Astrocyte of the spinal cord (primary cell): ENCODE measurements at places on chromosomes 3 and 15.

- no peak for DNase-seq
These were observed 22.2 kb downstream of the MED12L start for GRCh38 chr3:151107701-151108100.

- no peak for DNase-seq
These were observed 9.9 kb downstream of the RAMAC start for GRCh38 chr15:82995938-82996337.

- DNase-seq = no peak
These were observed 90.7 kb downstream of the HHLA2 start for GRCh38 chr3:108387063-108387462.

DNA sequence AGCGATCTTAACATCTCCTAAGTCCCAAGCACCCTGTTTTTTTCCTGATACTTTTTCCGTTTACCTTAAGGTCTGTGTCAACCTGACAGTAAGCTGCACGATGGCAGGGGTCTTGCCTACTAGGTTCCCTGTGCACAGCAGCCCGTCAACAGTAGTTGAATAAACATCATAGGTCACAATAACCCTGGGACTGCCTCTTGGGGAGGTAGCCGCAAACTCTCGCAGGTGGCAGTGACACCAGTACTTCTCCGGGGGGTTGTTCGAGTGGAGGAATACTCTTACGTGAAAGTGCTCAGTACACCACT lies 365 bp upstream of the PDCD6IP start:
- no peak for DNase-seq

DNA sequence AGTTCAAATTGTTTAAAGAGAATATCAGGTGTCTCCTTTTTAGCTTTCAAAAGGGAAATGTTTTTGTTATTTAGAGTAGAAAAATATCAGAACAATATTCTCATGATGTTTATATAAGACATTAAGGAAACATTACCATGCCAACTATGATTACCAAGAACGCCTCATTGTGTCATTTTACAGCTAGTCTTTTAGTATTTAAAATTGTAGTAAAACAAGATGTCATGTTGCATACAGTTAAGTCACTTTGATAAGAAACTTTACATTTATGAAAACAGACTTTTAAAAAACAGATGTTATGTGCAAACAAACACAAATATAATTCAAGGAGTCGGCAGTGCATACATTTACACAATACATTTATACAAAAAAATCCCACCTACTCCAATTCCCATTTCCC lies 4.4 kb downstream of the PLSCR4 start:
- no peak for DNase-seq

GRCh38 chr3:172542999-172543398 lies 19.8 kb upstream of the TNFSF10 start:
- no peak for DNase-seq

DNA sequence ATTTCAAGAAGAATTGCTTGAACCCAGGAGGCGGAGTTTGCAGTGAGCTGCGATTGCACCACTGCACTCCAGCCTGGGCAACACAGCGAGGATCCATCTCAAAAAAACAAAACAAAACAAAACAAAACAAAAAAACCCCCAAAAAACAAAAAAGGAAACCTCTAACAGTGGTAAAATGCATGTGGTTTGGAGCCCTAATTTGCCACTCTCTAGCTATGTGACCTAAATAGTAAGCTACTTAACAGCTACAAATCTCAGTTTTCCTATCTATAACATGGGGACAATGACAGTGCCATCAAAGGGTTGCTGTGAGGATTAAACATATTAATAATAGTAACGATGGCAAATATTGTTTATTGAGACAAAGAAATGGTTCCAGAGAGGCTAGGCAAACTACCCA lies 119.4 kb upstream of the LMOD3 start:
- DNase-seq = no peak

GRCh38 chr3:31999907-32000439 lies 18.4 kb downstream of the ZNF860 start:
- DNase-seq = no peak

DNA sequence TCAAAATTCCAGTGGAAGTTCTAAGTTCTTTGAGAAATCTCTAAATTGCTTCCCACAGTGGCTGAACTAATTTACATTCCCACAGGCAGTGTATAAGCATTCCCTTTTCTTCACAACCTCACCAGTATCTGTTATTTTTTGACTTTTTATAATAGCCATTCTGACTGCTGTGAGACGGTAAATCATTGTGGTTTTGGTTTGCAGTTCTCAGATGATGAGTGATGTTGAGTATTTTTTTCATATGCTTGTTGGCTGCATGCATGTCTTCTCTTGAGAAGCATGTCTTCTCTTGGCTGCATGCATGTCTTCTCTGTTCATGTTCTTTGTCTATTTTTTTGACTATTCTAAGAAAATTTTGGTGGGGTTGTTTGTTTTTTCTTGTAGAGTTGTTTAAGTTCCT lies 499.6 kb upstream of the CCDC54 start:
- DNase-seq = no peak

GRCh38 chr15:93479715-93480114 lies 390.7 kb upstream of the RGMA start:
- DNase-seq = no peak

DNA sequence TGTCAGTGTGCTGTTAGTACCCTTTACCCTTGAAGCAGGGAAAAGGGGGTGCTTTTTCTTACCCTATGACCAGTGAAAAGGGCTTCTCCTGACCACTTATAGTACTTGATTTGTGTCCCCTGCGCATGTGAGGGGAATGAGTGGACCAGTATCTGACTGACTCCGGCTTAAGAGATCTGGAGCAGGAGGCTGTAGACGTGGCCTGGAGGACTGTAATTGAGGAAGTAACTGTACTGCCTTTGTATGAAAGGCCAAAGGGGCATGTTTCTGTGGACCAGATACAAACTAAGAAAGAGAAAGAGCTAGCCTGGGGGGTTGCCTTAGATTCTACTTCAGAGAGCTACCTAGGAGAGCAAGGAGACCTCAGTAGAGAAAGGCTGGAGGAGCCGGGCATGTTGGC lies 89.9 kb upstream of the TBL1XR1 start:
- DNase-seq = no peak

DNA sequence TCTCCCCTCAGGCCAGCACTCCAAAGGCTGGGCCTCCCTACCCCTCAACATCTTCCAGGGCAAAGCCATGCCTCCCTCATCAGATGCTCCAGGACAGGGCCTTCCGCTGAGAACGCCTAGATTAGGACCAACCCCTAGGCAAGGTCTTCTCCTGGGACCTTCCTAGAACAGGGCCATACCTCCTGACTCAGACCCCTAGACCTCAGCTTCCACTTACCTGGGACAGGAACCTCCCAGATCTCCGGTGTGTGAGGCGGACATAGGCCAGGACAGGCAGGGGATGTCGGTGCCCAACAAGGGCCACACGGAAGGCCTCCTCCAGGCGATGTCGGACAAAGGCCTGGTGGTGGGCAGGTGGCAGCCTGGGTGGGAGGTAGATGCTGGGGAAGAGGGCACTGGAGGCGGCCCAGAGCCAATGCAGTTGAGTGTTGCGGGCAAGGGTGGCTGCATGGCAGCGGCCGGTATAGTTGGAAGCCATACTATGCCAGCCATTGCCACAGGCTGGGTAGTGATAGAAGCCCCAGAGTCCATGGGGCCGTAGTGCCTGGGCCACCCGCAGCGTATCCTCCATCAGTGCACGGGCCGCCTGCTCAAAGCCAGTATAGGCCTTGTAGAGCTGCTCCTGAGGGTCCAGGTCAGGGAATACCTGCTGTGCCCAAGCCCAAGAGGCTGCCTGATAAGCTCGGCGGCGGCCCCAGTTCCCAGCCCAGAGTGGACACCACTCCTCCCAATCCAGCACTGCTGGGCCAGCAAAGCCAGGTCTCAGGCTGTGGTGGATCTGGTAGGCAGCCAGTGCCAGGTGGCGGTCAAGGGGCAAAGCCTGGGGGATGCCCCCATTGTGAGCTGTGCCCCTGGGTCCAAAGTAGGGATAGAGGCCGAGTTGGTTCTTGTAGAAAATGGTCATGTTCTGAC lies 2.5 kb upstream of the IFRD2 start:
- no peak for DNase-seq

GRCh38 chr15:80437334-80437891 lies 33.2 kb downstream of the ARNT2 start:
- DNase-seq = peak; percentile 64

DNA sequence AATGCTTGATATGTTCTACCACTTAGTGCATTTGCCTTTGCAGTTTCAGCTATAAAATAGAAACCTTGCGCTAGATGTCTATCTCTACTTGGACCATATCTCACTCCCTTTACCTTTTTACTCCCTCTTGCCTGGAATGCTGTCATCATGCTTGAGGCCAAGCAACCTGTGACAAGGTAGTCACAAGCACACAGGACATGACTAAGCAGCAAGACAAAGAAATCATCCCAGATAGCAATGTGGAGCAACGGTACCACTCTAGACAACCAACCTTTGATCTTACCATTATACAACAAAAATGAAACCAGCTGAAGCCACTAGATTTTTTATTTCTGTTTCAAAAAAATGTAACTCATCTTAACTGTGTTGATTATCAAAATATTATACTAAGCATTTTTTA lies 50.5 kb upstream of the SPSB4 start:
- no peak for DNase-seq

- peak; percentile 94 for DNase-seq
These were observed 44.4 kb upstream of the GALNT15 start for GRCh38 chr3:16130066-16130465.

DNA sequence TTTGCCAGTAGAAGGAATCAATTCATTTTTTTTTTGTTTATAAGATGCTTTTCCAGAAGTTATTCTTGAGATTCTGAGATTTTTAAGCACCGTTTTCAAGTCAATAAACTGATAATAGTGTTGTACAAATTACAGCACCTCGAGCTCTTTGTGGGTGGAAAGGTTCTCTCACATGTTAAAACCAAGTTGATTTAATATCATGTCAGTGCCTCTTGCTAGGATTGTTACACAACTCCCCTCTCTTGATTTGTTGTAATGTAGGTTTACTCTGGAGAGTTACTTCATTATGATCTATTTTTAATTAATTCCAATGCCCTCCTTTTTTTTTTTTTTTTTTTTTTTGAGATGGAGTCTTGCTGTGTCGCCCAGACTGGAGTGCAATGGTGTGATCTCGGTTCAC lies 25.8 kb upstream of the UBXN7 start:
- no peak for DNase-seq

- no peak for DNase-seq
These were observed 99.2 kb upstream of the PSMD6 start for GRCh38 chr3:64122476-64122875.

DNA sequence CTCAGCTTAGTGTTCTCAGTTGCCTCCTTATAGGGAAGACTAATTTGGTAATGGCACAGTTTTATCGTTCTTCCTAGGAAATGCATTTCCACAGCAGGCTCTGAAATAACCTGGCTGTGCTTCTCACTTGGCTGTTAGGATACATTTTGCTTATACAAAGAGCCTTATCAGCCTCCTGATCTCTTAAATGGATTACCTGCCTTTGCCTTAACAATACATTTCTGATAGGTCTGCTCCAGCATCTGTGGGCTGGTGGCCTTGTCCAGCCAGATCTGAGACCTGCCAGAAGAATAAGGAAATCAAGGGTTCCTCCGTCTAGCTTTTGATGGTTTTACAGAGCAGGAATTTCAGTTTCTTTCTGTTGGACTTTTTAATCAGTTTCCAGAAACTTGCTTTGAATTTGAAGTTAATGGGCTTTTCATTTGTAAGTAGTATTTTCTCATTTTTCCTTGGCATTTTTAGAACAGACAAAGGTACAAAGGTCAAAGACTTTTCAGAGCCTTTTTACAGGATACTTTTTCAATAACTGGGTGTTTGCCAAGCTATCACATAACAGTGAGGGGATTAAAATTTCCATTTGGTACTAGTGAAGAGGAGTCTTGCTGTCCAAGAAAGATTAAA lies 116.3 kb downstream of the AKAP13 start:
- DNase-seq = no peak

- DNase-seq = no peak
These were observed 73.9 kb downstream of the SUCLG2 start for GRCh38 chr3:67580430-67581000.

DNA sequence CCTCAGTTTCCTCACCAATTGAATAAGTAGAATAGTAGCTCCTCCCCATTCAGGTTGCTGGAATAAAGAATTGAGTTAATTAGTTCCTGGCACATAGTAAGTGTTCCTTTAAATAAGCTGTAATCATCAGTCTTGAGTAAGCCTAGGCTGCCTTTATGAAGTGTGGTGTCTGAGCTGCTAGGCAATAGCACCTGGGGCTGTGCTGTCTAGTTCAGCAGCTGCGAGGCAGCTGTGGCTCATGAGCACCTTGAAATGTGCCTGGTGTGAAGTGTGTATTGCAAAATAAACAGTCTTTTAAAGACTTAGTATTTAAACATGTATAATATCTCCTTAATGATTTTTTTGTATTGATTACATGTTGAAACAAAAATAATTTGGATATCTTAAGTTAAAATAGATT lies 77.6 kb downstream of the TOP2B start:
- no peak for DNase-seq

DNA sequence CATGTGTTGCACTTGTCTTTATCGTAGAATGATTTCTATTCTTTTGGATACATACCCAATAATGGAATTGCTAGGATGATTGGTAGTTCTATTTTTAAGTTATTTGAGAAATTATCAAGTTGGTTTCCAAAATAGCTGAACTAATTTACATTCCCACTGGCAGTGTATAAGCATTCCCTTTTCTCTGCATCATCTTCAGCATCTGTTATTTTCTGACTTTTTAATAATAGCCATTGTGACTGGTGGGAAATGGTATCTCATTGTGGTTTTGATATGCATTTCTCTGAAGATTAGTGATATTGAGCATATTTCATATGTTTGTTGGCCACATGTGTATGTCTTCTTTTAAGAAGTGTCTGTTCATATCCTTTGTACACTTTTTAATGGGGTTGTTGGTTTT lies 81.7 kb upstream of the NUDT16 start:
- no peak for DNase-seq
